Nephron progenitor cell (in vitro differentiated cells): ENCODE measurements at places on chromosomes 16 and 17.

DNA sequence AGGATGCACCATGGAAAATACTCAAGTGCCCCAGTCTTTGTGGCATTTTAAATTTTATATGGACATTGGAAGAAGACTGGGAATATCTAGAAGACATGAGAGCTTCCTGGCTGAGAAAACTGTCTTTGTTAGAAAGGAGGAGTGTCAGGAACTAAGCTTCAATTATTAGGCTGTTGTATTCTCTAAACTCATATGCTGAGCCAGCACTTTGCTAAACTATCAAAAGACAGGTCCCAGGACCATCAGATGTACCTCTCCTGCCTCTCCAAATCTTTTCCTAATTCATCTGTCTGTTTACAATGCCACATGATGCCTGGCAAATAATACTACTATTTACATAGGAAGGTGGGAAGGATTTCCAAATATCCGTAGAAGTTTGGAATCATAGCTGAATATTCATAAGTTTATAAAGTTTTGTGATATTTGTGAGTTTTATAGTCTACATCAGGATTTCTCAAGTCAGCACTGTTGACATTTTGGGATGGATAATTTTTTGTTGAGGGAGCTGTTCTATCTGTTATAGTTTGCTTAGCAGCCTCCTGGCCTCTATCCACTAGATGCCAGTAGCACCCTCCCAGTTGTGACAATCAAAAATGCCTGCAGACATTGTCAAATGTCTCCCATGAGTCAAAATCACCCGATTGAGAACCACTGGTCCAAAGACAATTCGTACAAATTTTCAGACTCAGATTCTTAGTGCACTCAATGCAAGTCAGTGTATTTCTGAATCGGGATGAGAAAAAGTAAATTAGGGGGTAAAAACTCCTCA is 61.2 kb upstream of the NETO2 start:
- DNase-seq = no peak

DNA sequence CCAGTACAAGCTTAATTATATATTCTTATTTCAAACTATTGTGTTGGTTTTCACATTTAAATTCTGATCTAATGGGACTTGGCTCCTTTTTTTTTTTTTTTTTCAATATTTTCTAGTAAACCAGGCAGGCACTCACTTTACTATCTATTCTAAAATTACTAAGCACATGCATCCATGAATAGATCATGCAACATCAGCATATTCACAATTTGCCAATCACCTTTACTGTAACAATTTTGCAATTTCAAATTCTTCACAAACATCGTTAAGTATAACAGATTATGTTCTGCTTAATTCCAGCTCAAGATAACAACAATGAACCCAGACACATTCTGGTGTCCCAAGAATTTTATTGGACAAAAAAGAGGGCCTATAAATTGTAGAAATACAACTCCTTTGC is 217.4 kb downstream of the CDH8 start:
- no peak for DNase-seq

DNA sequence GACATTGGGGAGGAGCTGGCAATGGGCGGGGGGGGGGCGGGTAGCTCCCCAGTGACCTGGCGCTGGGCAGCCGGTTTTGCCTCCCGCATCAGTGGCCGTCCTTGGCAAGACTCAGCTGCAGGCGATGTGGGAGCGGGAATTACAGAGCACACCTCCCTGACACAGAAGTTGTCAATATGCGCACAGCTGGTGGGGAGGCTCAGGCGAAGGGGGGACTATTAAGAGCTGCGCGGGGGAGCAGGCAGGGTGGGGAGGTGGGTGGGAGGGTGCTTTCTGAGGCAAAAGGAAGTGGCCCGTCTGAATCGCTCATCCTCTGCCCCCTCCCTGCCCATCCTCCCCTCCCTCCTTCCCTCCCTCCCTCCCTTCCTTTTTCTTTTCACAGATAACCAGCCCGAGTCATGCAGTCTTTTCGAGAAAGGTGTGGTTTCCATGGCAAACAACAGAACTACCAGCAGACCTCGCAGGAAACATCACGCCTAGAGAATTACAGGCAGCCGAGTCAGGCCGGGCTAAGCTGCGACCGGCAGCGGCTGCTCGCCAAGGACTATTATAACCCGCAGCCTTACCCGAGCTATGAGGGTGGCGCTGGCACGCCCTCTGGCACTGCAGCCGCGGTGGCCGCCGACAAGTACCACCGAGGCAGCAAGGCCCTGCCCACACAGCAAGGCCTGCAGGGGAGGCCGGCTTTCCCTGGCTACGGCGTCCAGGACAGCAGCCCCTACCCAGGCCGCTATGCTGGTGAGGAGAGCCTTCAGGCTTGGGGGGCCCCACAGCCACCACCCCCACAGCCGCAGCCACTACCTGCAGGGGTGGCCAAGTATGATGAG is 44.0 kb downstream of the SREBF1 start:
- DNase-seq = no peak

DNA sequence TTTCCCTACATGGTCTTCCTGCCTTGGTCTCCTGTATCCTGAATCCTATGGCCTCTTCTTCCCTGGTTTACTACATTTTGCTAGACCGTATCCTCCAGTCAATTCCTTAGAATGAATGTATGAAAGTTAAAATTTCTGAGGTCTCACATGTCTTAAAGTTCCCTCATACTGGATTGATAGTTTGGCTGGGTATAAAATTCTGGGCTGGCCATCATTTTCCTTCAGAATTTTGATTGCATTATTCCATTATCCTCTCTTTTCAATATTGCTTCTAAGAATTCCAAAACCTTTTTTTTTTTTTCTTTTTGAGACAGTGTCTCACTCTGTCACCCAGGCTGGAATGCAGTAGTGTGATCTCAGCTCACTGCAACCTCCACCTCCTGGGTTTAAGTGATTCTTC is 10.8 kb downstream of the NOD2 start:
- no peak for DNase-seq

DNA sequence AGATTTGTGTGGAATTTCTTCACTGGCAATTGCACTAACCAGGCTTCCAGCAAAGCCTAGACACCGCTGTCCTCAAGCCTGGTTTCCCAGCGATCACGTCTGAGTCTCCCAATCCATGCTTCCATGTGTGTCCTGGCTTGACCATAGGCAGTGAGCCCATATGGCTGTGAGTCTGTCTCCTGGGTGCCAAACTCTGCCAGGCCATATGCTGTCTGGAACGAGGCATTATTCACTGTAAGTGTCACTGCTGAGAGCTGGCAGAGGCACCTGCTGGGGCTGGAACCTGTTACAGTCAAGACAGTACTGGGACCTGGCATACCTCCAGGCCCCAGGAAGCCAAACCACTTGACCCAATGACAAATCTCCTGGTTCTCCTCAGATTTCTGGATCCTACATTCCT is 60.4 kb downstream of the HS3ST2 start:
- no peak for DNase-seq
